ENCODE measurements at places on chromosomes 12 and 14.
A peak's percentile ranks its signal among the peaks of the same experiment; 100 is the strongest.

DNA sequence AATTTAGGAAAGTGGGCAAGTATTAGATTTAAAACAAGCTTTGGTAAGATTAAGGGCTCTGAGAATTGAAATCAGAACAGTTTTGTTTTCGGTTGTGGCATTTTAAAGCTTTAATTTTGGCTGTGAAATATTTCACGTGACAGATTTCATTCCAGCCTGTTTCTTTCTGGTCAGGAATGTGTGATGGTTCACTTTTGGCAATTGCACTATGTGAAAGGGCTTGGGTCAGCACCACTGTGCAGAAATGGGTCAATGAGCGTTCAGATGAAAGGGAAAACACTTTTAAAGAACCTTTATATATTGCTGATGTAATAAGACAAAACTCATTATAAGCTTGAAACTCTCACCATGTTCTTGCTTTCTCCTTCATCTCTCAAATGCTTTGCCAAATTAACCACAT lies 17.1 kb downstream of the NUBPL start:
- DNase-seq, result no peak

DNA sequence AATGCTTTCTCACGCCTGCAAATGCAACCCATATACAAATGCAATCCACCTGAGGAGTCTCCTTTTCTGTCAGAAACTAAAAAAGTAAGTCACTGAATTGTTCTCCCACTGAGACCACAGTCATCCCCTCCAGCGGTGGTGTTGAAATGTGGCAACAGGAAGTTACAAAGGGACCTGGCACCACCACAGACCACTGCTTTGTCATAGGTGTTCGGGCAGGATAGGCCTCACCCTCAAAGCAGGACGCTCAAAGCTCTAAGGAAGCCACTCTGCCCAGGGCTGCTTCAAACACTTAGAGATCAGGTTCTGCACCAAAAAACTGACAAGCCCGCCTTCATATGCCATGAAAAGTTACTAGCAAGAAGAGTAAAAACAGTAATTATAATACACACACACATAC lies 11.3 kb downstream of the PHLDA1 start:
- peak; percentile 80 for DNase-seq

GRCh38 chr14:57883061-57883460 lies 17.2 kb upstream of the SLC35F4 start:
- no peak for DNase-seq

GRCh38 chr12:27766587-27766986 lies 13.4 kb upstream of the KLHL42 start:
- DNase-seq, result no peak
